NCI-H2029 (cell line): ENCODE measurements at places on chromosomes 13 and 19.

DNA sequence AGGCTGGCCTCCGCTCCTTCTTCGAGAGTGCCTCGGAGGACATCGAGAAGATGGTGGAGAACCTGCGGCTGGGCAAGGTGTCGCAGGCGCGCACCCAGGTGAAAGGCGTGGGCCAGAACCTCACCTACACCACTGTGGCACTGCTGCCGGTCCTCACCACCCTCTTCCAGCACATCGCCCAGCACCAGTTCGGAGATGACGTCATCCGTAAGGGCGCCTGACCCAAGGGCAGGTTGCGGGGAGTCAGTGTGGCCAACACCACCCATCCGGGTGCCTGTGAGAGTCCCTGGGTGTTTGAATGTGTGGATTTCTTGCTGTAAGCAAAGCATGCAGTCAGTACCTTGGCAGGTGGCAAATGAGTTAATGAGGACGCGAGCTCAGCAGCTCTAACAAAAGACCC is 78.8 kb downstream of the RYR1 start:
- DNase-seq, result no peak

- no peak for DNase-seq
These were observed at the start of gene PLVAP for GRCh38 chr19:17376935-17377600. Gene PLVAP, minus strand, starts transcription at chr19:17377342. Its CDS starts 54 bp downstream, at chr19:17377288.

- DNase-seq, result no peak
These were observed 13.8 kb downstream of the NAXD start for GRCh38 chr13:110628952-110629701.

DNA sequence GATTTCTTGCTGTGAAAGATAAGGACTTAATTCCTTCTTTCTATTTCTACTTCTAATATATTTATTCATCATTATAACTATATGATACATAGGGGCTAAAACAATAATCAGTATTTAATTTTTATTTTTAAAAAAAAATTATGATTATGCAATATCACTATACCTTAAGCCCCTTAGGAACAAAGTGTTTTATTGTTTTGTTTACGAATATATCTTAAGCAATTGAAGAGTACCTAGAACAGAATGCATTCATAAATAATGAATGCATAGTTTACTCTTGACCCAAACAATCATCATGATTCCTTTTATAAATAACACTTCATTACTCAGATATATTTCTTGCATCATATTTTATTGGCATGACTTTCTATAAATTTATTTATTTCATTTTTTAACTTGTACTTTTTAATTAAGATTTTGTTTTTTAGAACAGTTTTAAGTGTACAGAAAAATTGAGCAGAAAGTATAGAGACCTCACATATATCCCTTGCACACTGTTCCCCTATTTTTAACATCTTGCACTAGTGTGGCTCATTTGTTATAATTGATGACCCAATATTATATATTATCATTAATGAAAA is 339.9 kb upstream of the SPRY2 start:
- no peak for DNase-seq
